HuH-7.5 (cell line): ENCODE measurements at places on chromosomes 3 and 15.

DNA sequence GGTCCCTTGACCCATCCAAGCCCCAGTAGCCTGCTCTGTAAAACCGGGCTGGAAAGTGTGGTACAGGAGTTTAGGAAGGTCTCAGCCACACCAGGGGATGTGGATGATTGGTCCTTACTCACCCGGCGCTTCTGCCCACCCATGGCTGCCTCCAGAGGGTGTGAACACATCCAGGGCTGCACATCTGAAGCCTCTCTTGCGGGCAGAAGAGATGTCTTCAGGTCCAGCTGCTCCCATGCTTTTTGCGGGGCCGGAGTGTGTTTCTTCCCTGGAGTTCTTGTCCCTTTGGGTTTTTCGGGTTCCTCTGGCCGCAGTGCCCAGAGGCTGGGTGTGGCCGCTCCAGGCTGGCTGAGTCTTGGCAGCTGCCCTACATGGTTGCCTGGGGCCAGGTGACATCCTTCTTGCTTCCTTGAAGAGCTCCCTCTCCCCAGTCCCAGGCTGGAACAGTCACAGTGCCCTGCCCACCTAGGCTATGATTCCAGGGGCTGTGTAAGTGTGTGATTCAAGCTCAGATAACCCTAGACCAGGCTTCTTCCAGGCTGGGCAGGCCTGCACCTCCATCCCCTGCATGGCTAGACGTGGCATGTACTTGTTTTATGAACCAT is 33.9 kb downstream of the HDAC11 start:
- DNase-seq: no peak

GRCh38 chr3:24387493-24387892 is 107.2 kb downstream of the THRB start:
- no peak for DNase-seq

GRCh38 chr3:71436337-71436736 is 147.2 kb downstream of the FOXP1 start:
- DNase-seq: no peak

DNA sequence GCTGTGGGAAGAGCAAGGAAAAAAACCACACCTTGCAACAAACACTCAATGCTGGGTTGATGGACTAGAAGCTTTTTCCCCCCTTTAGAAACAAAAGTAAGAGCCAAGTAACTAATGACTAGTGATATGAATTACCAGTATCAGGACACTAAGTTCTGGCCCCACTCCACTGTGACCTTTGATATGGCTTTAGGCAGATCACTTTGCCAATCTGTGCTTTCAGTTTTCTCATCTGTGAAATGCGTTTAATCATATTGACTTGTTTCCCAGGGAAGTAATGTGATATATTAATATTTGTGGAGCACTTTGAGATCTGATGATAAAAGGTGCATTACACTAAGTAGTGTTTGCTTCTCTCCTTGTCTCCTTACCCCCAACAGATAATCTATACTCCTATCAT is 319.3 kb upstream of the SATB1 start:
- DNase-seq: no peak

DNA sequence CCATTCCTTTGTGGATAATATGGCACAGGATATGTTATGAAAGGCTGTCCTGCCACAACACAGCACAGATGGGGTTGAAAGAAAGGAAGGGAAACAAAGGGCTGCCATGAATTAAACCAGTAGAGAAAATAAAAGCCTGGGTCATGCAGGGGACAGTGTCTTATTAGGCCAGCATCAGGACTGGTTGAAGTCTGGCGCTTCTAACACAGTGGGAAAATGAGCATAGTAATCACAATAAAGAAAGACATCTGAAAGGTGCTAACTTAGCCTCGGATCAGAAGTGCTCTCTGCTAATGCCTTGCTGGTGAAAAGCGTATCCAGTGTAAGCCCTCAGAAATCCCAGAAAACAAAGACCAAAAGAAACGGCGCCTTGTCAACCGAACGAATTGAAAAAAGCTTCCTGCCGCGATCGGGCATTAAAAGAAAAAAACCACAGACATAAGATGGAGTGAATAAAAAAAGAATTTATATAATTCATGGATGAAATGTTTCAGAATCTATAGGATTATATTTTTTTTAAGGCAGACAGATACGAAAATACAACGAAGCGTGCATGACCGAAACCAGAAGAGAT is 566 bp upstream of the MKRN3 start:
- DNase-seq: no peak

DNA sequence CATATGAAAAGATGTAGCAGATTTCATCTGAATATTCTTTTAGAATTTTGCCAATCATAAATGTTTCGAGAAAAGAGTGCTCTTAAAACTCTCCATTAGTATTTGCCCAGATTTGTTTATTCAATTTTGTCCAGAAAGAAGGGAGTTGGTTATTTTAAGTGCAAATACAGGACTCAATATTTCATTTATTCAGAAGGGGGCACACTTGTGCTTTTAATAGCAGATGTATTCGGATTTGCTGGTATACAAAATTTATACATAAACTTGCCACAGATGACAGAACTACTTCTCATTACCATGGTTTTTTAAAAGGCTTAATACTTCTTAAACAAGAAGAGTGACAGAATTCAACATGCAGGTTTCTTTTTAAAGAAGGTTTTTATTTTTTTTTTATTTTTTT is 69.8 kb upstream of the GRM7 start:
- DNase-seq: no peak

DNA sequence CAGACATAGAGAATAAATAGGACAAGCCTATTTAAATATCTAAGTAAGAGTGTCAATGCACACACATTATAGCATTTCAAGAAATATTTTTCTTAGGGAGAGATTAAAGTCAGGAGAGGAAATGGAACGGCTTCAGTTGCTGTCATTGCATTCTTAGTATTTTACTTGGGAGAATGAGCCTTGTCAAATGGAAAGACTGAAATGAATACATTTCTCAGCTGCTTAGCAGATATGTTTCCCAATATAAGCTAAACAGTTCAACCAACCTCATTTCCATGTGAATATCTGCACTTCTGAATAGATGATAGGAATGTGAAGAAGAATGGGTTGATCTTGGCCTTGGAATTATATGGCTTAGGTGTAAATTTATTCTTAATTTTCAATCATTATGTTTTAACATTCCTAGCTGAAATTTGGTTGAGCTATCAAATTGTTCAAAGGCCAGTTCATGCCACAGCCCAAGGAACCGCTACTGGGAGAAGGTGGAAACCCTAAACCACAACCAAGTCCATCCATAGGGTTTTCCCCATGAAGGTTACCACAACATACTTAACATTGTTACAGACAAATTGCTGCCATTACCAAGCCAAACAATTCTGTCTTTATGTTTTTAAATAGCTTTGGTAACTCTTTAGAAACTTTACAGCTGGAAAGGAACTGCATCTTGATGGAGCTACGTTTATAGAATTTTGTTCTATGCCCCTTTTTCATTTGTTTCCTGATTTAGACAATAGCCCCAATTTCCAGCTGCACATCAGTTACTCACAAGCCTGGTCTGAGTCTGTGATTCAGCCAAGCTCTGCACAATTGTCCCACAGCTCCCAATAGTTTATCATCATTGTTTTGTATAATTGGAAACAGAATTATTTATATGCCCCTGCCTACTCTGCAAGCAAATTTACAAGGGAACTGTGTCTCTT is 459.6 kb downstream of the MECOM start:
- no peak for DNase-seq

GRCh38 chr3:76107935-76108570 is 322.7 kb upstream of the ZNF717 start:
- DNase-seq: no peak

DNA sequence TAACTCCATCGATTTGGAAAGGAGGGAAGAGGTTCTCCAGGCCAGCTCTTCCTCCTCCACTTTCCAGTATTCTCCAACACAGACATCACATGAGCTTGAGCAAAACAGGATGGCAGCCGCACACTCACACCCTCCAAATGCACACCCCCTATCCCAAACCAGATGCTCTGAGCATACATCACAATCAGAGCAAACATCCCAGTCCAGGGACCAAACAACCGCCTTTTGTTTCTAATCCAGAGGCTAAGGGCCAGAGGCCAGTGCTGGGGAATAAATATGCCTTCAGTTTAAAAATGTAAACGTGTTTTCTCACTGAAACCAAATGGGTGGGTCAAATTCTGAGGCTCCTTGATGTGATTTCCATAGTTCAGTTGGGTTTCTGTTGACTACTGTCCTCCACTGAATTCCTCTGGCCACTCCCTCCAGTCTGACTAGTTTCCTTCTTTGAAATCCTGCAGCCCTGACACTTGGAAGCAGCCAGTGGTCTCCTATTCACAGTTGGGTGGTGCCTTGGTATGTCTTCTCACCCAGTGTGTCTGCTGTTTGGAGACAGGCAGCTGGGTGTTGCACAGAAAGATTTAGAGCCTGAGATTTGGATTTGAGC is 19.2 kb upstream of the MFGE8 start:
- no peak for DNase-seq
